ENCODE measurements at places on chromosomes 5 and 9.
A peak's percentile ranks its signal among the peaks of the same experiment; 100 is the strongest.

GRCh38 chr5:139836469-139837208, 41.0 kb downstream of the PSD2 start:
- no peak for DNase-seq

DNA sequence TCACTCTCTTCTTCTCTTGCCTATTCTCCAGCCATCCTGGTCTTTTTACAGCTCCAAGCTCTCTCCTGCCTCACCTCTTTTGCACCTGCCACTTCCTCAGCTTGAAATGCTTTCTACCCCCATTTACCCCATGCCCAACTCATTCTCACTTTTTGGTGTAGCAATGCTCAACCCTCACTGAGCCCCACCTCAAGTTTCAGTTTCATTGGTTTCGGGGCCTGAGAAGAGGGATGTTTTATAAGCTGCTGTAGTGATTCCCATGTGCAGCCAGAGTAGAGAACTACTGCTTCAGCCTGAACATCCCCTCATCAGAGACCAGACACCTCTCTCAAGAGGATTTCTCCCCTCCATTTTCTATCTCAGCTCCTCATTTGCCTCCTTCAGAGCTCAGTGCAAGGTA, 45.2 kb upstream of the FYB1 start:
- DNase-seq = no peak

DNA sequence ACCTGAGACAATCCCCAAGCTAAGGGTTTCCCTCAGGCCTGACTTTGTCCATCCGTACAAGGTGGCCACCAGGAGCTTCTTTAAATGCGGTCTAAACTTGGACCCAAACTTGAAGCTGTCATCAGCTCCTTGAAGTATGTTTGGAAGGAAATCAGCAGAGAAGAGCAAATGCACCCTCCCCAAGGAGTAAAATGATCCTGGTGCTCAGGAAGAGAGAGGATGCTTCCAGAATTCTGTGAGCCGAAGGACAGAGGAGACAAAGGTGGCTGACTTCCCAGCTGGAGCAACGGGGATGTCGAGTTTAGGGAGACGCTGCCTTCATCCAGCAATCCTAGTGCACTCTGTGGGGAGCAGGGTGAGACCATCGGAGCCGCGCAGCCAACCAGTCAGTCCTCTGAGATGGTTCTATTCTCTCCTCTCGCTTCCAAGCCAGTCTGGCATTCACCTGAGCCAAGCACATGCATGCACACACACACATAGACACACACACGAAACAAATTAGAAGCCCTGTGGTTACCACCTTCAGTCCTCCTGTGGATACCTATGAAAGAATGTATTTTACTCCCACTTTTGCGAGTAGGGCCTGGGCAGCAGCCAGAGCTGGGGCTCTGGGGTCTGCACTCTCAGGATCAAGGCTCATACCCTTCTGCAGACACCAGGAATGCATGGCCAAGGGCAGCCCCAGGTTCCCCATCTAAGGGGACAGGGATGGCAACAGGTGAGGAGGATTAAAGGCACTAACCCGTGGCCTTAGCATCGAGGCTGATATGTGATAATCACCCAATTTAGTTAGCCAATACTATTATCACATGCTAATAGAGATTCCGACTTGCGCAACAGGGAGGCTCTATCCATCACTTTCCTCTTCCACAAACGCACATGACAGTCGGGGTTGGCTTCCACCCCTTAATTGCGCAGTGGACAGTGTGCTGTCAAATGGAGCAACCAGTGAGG, 75.8 kb downstream of the GTF3C4 start:
- DNase-seq = no peak

DNA sequence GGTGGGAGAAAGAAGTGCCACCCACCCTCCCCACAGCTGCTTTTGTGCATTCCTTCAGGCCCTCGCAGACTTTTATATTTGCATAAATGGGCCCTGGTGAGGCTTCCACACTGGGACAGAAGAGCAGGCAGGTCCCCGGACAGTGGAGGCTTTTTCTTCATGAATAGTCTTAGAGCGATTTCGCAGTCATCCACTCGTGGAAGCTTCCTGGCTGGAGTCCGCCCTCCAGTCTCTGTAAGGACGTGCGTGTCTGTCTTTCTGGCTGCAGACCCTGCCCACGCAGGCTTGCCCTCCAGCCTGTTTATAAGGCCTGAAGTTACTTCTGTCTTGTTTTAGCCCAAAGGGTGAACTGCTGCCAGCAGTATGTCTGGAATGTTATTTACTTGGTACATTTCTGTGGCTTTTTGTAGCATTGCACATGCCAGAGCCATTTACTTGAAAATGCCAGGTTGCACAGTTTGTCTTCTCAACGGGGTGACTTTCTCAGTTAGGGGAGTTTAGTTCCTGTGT, 195.7 kb downstream of the AOPEP start:
- peak; percentile 78 for DNase-seq

DNA sequence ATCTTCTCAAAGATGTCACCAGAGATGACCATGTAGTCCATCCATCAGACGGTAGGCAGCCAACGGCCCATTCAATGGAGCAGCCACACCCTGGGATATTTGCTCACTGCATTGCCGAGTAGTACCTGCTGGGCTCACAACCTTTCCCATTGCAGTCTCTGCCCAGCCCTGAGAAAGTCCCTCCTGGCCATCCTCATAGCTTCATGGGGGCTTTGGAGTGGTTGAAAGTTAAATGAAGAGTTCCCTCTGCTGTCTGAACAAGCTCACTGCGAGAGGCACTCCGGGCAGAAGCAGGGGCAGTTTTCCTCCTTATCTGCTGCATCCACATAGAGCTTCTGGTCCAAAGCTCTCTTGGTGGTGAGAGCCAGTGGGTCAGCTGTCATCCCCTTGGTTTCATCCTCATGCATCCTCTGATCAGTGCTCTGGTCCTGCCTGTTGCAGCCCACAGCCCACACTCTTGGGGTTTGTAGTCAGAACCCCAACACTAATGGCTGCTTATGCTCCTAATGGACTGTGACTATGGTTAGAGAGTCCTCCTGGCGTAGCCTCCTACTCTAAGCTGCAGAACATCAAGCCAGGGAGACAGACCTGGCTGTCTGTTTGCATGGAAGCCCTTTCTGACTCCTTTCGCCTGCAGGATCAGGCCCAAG, 23.3 kb downstream of the TNFSF8 start:
- peak; percentile 78 for DNase-seq

GRCh38 chr9:136079916-136080246, 15.2 kb downstream of the NACC2 start:
- no peak for DNase-seq

- no peak for DNase-seq
These were observed 227.6 kb upstream of the IRX4 start for GRCh38 chr5:2110137-2110933.

Measured in endothelial cell of umbilical vein (primary cell).